ENCODE measurements at places on chromosomes 13 and 19.

DNA sequence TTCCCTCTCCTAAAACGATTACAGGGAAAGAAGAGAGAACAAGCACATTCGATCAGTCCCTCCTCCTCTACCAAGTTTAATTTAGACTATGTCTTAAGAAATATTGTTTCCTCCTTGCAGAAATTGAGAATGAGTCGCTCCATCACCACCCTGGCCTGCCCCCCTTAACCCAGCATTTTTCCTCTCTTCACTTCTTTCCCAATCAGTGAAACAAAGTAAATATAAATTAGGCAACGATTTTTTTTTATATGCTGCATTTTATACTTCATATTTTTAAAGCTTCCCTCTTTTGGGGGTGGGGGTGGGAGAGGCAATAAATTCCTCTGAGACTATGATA is 300.0 kb downstream of the SPRY2 start:
- DNase-seq, result no peak

DNA sequence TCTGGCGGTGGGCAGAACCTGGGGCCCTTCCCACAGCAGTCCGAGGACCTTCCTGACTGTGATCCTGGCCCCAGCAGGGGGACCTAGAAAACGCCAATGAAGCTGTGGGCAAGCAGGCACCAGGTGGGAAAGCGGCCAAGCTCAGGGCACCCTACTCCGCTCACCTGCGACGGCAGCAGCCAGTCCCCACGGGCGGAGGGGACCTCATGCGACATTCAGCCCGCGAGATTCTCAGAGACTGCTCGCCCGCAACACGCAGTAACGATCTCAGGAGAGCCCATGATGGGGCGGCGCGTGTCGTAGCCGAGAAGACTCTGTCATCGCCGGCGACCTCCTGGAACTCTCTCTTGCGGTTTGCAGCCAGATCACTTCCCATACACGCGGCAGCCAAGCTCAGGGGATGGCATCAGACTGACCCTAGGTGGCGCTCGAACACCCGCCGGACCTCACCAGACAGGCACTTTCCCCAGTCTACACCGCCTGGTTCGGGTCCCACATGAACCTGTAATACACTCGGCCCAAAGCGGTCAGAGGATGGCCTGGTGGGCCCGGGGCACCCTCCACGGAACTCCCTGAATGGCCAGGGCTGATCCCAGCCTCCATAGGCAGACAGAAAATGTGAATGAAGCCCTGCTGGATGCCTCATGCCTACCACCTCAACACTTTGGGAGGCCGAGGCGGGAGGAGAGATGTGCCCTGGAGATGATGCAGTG is 26.5 kb downstream of the MAN2B1 start:
- DNase-seq, result peak; percentile 84

DNA sequence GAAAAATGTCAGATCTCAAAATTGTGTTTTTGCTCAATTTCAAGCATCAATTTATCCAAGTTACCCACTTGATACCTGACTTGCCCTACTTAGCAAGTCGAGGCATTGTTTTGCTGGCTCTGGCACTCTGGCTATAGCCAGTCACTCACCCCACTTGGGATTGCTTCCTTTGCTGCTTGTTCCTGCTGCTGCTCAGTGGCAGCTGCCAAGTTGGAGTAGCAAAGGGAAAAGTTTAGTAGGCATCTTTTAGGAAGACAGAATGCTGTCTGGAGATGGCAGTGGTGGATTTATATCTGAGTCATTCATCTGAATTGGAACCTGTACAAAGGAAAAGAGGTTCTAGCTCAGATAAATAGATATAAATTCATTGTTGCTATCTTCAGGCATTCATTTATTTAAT is 41.2 kb downstream of the PCCA start:
- DNase-seq, result no peak

- DNase-seq, result no peak
Measured at GRCh38 chr13:102322211-102322610, 79.6 kb downstream of the FGF14 start.

- peak; percentile 68 for DNase-seq
Measured at GRCh38 chr19:49056101-49056901, 1.2 kb downstream of the CGB7 start.

GRCh38 chr19:38735257-38735686 is 9.0 kb downstream of the CAPN12 start:
- DNase-seq, result peak; percentile 62

DNA sequence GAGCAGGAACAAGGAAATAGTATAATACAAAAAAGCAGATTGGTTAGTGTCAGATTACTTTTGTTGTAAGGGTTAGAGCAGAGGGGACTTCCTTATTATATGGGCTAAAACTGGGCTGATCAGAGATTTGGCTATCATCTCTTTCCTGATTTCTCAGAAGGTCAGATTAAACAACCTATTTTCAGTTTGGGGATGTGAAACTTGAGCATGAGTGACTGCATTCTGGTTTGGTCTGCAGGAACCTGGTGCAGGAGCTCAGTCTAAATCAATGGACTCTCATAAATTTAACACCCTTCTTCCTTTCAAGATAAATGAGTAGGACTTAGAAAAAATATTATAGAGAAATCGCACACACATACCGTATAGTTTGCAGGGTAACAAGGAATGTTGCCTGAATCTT is 12.9 kb upstream of the RFXAP start:
- DNase-seq, result no peak

DNA sequence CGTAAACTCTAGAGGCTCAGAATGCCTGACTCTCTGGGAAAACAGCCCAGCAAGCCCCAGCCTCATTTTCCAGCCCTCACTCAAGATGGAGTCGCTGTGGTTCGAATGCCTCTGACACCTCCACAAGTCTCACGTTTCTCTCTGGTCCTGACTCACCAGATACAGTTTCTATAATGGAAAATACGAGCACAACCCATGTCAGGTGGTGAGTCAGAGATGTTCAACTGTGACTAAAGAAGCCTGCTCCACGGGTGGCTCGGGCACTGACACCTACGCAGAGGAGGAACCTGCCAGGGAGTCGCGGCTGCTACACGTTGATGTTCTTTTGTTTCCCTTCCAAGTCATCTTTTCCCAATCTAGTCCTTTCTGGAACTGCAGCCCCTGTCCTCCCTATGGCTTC is 87.1 kb upstream of the STK24 start:
- DNase-seq, result peak; percentile 22

DNA sequence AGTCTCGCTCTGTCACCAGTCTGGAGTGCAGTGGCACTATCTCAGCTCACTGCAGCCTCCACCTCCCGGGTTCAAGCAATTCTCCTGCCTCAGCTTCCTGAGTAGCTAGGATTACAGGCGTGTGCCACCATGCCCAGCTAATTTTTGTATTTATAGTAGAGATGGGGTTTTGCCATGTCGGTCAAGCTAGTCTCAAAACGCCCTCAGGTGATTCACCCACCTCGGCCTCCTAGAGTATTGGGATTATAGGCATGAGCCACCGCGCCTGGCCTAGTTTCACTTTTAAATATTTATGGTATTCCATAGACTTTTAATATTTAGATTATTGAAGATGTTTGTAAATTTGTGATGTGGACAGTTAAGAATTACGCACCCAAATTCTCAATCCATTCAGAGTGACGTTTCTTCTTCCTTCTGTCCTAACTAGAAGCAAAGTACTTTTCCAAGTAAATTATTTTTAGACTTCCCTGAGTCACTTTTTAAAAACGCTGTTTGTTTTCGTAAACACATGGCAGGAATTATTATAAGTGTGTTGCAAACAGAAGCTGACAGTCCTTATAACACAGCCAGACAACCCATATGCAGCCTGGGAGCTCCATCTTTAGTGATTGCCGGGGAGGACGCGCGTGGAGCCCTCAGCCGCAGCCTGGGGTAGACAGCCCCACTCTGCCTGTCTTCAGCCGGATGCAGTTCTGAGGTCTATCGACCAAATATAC is 131.7 kb downstream of the ATP11A start:
- no peak for DNase-seq

GRCh38 chr13:80945328-80945727 is 604.4 kb upstream of the SPRY2 start:
- DNase-seq, result no peak

DNA sequence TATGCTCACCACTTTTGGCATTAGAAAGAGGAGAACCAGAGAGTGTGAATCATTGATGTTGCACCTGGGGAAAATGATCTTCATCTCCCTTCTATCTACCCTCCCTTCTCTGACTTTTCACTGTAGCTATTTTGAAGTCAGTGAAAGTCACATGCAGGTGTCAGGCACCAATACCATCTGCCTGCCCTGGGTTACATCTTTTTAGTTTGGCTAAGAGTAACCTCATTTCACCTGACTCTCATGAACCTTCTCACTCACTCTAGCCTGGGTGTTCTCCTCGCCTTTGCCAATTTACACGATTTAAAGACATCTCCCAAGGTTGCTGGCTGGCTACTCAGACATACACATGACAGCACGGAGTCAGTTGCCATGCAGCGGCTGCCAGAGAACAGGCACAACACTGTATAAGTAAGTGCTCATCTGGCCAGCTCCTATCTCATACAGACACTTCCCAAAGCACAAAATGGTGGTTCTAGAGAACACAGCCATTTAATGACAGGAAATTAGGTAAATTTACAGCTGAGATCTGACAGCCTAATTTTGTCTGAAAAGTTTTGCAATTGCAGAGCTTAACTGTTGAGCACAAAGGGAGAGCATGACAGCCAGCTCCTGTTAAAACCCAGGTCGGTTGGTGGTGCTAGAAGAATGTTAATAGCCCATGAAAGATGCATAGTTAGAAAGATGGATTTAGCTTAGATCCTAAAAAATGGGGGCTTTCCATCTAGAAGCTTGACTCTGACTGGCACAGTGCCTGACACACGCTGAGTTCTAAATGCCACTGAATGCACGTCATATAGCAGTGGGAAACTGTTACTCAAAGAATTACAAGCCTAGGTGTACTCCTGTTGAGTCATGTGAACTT is 32.5 kb downstream of the LCP1 start:
- DNase-seq, result no peak

- DNase-seq, result no peak
Measured at GRCh38 chr19:57288373-57288772, 8.1 kb downstream of the ZNF460 start.

GRCh38 chr13:47426126-47426849 is 529.4 kb upstream of the HTR2A start:
- DNase-seq, result no peak

DNA sequence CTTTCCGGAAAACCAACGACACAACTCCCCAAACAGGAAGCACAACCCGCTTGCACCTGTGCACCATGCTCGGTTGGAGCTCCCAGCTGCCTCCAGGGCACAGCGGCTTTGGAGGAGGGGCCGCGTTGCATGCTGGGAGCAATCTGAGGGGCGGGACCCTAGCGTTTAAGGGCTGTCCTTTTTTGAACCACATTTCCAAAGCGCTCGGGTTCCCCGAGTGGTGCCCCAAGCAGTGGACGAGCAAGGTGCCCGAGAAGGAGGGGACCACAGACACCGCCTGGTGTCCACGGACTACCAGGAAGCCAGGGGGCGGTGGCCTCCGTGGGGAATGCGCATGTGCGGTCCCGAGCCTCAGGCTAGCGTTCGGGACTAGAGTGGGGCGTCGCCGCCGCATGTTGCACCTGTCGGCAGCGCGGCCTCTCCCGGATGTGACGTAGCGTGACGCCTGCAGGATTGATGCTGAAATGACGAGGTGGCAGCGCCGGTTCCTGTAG is 11.9 kb upstream of the ZNF57 start:
- peak; percentile 35 for DNase-seq

GRCh38 chr19:13036366-13036976 is 41.2 kb downstream of the NFIX start:
- no peak for DNase-seq

DNA sequence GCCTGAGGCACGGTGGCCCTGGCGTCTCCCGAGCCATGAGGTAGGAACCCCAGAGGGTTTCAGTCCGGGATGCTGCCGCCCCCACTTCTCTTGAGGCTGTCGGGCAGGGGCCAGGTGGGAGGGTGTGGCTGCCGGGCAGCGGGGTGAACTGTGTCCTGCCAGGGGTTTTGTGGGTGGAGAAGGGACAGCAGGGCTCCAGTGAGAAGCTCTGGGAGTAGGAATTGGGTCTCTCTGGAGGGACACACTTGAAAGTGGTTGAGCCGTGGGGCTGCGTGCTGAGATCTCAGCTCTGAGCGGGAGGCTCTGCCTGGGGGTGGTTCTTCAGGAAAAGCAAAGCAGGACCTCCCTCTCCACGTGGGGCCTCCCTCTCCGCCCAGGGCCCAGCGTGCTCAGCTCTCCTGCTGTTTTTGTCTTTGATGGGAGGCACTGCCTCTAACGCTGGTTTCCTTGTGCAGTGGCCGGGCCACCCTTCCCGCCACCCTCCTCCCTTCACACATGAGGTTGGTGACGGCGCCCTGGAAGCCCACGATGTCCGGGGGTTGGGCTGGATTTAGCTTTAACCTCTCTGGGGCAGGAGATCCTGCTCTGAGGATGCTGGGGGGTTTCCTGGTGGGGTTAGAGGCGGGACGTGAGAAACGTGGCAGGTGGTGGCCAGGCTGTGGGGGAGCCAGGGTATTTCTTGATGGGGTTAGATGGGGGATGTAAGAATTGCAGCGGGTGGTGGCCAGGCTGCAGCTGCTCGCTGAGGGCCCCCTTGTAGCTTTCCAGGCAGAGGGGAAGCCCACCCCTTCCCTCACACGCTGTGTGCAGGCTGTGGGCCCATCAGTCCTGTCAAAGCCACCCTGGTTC is 15.3 kb upstream of the ZNF554 start:
- DNase-seq, result no peak

DNA sequence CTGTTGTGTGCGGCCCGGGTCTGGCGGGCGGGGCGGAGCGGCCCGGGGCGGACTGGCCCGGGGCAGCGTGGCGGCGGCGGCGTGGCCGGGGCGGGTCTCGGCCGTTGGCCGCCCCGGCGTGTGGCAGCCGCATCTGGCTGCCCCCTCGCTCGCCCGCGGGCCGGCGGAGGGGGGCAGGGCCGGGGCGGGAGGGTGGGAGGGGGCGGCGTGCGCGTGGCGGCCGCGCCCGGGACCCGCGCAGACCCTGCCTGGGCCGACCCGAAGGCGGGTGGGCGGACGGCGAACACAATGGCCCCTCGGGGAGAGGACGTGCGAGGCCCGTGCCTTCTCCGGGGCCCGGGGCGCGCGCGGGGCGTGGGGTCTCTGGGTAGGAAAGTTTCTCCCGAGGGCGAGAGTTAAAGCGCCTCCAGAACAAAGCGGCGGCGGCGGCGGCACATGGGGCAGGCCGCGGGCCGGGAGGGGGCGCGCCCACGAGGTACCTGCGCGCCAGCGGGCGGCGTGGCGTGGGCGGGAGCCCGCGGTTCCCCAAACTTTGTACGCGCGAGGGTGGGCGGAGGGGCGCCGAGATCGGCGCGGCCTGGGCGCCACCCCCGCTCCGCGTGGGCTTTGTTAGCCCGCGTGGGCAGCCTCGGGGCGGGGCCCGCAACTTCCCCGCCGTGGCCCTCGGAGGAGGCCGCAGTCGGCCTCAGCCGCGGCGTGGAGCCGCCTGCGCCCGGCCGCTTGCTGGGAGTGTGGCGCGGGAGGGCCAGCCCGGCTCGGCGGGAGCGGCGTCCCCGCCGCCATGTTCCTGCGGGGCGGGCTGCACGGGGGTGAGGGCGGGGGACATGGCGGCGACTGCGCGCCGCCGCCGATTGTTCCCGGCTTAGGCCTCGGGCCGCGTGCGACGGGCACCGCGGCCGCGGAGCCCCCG is 764 bp downstream of the MIR17HG start:
- DNase-seq, result peak; percentile 82

GRCh38 chr13:97934590-97934989 is 18.9 kb upstream of the IPO5 start:
- no peak for DNase-seq

All from activated T-cell treated with anti-CD3 and anti-CD28 coated beads, Interleukin-2, amount 50 U/mL, for 1 hour (primary cell).